ENCODE measurements at places on chromosomes 3 and 15.

- no peak for DNase-seq
Measured at GRCh38 chr3:165259541-165260193, 63.5 kb upstream of the SLITRK3 start.

DNA sequence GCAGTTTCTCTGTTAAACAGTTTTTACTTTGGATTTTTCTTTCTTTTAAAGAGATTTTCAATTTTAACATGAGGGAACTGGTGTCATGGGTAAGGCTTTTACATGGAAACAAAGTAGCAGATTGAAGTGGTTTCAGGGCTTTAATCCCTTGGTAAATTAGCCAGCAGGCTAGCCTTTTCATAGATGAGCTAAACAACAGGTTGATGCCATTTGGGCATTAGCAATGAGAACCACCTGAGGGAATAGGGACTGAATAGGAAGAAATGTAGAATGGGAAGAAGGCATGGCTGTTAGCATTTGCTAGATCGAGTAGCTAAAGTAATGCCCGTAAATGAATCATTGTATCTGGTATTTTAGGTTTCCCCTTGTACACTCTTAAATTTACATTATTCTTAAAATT, 165.5 kb upstream of the MLF1 start:
- DNase-seq, result no peak

- no peak for DNase-seq
Measured at GRCh38 chr3:193777524-193777923, 184.5 kb downstream of the OPA1 start.

DNA sequence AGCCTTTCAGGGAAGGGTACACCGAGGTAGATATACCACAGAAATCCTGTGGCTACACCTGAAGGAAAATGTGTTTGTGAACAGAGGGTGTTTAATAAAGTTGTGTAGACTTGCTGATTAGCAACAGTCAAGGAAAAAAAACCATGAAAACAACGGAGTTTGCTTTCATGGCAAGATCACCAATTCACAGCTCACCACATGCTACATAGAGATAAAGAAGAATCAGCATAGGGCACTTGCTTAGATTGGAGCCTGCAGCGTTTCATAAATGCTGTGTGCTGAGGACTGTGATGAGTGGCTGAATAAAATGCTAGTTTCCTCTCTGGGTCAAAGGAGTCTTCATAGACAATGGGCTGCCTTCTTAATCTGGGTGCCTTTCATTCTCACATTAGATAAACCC, 257.6 kb downstream of the SLC9A9 start:
- no peak for DNase-seq
